ENCODE measurements at places on chromosomes 11 and 22.

- DNase-seq: no peak
These were observed 155.0 kb upstream of the CCDC90B start for GRCh38 chr11:83441171-83441570.

GRCh38 chr22:50046481-50047245 lies 11.4 kb downstream of the TTLL8 start:
- DNase-seq: no peak

DNA sequence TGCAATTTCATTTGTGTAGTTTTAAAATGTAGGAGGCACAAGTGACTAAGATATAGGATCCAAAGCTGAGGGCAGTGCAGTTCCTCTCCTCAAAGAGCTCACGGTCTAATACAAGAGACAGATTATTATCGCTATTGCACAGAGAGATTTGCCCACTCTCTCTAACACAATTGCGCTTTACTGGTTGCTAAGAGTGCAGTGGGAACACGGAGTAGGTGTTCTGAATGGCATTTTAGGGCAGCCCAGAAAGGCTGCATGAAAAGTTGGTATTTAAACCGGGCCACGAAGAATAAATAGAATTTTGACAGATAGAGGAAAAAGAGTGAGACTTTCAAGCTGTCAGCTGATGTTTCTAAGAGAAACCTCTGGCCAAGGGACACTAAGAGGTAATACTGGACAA lies 79.5 kb downstream of the BLID start:
- no peak for DNase-seq

DNA sequence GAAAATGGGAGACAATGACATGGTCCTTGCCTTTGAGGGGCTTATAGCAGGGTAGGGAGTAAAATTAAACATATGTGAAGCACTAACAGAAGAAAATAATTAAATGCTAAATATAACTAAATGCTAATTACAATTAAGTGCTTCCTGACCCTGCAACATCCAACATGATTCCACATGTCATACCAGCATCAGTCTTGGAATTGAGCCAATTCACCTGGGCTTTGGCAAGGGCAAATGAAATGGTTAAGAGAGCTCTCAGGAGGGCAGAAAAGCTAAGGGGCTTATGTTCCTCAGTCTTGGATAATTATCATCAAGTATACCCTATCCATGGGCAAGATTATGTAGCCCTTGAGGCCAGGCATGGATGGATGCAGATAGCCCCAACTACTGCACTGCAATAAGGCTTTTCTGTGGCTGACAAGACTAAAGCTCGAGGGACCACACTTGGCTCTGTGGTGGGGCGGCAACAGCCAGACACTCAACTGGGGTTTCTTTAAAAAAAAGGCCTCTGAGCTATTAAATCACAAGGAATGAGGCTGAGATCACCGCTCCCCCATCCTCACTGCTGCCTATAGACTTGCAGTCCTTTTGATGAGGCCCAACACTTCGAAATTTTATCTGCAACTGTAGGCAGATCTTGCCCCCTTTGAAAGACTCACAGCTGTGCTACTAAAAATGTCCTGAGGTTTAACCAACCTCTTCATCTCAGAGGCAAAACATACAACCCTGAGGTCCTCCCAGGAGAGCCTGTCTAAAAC lies 39.0 kb downstream of the IL18BP start:
- DNase-seq: no peak

DNA sequence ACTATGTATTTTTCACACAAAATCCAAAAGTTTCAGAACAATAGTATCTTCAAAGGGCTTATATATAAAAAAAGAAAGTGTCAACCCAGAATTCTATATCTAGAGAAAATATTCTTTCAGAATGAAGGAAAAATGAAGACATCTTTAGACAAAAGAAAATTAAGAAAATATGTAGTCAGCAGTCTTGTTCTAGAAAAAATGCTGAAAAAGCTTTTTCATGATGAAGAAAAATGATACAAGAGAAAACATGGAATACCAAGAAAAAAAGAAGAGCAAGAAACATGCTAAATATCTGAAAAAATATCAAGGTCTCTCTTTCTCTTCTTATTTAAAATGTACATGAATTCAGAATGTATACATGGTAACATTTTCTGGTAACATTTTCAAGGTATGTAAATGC lies 816.8 kb upstream of the FAT3 start:
- DNase-seq: no peak

GRCh38 chr22:49062802-49063544 lies 764.7 kb downstream of the BRD1 start:
- DNase-seq: no peak

DNA sequence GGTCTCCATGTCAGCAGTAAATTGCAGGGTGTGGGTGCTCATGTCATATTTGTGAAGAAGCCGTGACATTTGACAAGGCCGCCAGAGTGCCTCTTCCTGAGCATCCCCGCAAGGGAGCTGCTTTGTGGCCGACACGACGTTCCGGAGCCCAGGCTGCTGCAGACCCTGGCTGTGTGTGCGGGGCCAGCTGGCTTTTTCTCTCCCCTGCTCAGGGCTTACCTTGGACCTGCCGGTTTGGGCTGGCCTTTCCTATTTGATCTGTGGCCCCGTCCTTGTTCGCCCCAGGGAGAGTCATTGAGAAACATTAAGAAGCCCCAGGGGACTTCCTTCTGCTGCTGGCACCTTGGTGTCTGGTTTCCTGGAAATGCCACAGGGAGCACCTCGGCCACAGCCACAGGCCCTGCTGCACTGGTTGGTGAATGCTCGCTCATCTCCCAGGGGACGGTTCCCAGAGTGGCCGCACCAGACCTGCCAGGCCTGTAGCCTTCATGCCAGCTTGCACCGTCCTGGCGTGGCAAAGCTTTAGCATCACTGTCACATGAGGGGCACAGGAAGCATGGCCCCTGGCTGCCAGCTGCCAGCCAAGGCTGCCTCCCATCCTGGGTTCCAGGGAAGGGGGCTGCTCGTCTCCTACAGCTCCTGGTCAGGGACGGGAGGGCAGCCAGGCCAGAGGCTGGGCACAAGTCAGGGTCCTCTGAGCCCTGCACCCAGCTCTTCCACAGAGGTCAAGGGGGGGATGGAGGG lies 5.4 kb downstream of the GRK2 start:
- no peak for DNase-seq

GRCh38 chr11:86421946-86422345 lies 47.3 kb downstream of the CCDC81 start:
- no peak for DNase-seq

- DNase-seq: no peak
These were observed 12.9 kb downstream of the OR51B6 start for GRCh38 chr11:5364214-5364613.

GRCh38 chr22:42720263-42721044 lies at the start of gene A4GALT:
TSS of gene A4GALT (minus strand) at chr22:42720870. CDS start at chr22:42693951, 26,919 bp downstream.
- DNase-seq: no peak

- DNase-seq: no peak
These were observed 40.5 kb downstream of the LRRC32 start for GRCh38 chr11:76629853-76630599.

GRCh38 chr22:50318698-50319411 lies 8.0 kb downstream of the DENND6B start:
- DNase-seq: no peak

- no peak for DNase-seq
These were observed 1.2 kb downstream of the DSCAML1 start for GRCh38 chr11:117795638-117796455.

DNA sequence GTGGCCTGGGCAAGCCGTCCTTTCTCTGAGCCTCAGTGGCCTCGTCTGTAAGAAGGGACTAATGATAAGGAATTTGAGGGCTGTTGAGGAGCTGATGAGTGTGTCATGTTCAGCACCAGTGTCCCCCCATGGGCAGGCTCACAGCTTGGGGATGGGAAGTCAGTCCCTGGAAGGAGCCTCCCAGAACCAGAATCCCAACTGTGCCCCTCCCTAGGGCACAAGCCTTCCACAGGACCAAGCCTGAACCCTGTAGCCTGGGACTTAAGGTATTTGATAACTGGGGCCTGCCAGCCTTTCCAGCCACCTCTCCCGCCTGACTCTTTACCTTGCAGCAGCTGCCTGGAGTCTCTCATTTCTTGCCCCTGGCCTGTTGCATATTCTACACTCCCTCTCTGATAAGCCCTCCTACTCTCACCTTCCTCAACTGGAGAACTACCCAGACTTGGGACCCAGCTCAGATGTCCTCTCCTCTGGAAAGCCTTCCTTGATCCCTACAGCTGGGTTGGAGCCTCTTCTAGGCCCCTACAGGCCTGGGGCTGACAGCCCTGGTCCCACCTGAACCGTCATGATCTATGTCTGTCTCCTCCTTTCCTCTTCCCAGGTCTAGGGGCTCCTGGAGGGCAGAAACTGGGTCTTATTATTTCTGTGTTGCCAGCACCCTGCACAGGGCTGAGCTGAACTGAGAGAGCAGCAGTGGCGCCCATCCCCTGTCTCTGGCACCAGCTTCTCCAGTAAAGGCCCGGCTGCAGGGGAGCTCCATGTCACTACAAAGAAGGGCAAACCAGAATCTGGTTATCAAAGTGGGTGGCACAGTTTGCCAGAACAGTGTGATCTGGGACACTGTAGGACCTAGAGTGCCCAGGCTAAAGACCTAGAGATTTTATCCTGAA lies 1.6 kb downstream of the P2RY2 start:
- DNase-seq: no peak

DNA sequence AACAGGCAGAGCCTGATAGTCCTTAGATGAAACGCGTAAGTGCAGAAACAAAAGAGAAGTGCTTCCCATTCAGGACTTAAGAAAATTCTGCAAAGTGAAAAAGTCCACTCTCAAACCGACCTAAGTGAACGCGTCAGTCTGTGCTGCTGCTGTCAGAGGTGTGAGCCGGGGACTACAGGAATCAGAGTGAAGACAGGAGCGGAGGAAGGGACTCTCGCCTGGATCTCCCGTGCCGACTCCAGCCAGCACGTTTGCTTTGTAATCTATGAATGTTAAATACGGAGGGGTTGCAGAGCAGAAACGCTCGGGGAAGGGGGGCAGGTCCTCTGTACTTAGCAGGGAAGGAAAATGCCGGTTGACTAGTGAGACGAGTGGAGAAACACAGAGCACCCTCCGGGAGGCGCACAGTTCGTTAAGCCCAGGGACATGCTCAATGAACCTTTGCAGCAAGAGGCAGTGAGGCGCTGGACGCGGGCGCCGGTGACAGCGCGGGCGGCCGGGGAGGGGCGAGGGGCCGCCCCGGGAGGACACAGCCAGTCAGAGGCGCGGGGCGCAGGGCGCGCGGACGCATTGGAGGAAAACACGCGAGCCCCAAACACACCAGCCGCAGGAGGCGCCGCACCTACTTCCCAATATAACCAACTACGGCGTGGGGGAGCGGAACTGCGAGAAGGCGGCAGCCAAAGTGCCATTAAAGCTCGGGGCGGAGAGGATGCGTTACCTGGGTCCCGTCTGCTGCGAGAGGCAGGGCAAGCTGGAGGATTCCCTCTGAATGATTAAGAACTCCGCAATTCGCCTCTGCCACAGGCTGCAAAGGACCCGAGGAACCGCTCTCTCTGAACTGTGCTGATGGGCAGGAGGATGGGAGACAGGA lies at the start of gene CNTN5:
Gene CNTN5, plus strand, starts transcription at position 598 of the 874 bp plus-strand sequence.
- DNase-seq: peak; percentile 41

- DNase-seq: no peak
These were observed 4.0 kb upstream of the SLC43A3 start for GRCh38 chr11:57430952-57431351.

- DNase-seq: no peak
These were observed 797 bp downstream of the THY1 start for GRCh38 chr11:119421941-119422808.

DNA sequence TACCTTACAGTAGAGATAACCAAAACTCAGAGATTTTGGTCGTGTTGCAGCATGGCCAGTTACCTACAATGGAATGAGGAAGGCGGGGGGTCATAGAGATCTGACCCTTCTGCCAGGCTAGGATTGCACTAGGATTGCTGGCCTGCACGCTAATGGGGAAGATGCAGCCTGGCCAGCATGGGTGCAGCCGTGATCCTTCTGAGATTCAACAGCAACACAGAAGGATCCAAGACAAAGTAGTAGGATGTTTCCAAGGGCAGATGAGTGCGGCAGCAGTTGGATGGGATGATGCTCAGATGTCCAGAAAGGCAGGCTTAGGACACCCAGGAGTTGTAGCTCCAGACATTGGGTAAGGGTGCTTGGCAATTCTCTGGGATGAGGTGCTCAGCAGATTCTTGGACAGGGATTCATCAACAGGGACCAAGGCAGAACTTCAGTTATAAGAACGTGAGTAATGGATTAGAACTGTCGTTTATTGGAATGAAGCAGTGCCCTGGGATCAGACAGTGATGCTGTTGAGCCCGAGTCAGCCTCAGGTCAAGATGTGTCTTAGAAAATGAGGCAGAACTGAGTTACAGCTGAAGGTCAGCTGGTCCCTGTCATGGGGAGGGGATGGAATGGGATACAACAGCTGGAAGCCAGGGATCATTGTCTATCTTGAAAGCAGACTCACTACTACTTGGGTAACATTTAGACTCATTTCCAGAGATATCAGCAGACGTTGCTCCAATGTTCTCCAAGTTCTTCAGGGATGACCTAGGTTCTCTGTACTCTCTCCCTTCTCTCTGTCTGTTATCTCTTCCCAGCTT lies 71.0 kb downstream of the PARVA start:
- DNase-seq: no peak

DNA sequence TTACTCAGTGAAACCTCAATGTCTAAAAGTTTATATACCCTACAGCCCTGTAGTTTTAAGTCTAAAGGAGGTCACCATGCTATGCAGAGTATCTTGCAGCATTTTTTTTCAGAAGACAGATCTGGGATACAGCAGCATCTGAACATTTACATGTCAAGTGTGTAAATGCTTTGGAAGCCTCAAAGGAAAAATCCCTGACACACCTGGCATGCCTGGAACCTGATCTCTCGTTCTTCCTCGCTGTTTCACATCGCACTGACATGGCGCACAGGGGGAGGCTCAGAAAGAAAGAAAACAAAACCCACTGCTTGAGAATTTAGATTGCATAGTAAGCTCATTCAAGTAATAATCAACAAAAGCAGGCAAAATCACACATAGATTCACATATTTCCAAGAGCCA lies 31.0 kb downstream of the PAX6 start:
- no peak for DNase-seq

DNA sequence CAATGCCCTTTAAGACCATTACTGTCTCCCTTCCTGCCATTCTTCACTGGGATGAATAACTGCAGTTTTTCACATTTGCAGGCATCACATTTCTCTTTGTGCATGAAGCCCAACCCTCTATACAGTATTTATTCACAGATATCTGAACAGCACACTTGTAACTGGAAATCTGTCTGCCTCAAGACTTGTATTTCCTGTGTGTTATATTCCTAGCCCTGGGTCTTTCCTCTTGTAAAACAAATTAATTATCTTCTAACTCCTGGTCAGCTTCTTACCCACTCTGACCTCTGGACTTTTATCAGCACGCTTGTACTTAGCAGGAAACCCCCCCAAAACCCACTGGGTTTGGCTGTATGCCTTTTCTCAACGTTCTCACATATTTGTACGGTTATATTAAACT lies 2.0 kb downstream of the CSRP3 start:
- DNase-seq: peak; percentile 13

- peak; percentile 58 for DNase-seq
These were observed 592 bp upstream of the NLRX1 start for GRCh38 chr11:119167933-119168332.

GRCh38 chr11:102989379-102990047 lies 34.0 kb upstream of the MMP13 start:
- DNase-seq: peak; percentile 60

- DNase-seq: no peak
These were observed 82.1 kb downstream of the PIWIL4 start for GRCh38 chr11:94649254-94649653.

GRCh38 chr11:131581046-131581445 lies 210.6 kb downstream of the NTM start:
- no peak for DNase-seq
